ENCODE measurements at places on chromosomes 11 and 22. TPM values are rescaled to one million over a fixed set of nuclear protein-coding genes. Genes with fewer than 3 reads are reported as not detected.

OR8A1 gene
- not detected for total RNA-seq

MAJIN gene
- not detected for total RNA-seq

TSGA10IP gene
- total RNA-seq = 0.68 TPM

MYO7A gene
- total RNA-seq = 3.1 TPM

CBLIF gene
- total RNA-seq = not detected

DNA sequence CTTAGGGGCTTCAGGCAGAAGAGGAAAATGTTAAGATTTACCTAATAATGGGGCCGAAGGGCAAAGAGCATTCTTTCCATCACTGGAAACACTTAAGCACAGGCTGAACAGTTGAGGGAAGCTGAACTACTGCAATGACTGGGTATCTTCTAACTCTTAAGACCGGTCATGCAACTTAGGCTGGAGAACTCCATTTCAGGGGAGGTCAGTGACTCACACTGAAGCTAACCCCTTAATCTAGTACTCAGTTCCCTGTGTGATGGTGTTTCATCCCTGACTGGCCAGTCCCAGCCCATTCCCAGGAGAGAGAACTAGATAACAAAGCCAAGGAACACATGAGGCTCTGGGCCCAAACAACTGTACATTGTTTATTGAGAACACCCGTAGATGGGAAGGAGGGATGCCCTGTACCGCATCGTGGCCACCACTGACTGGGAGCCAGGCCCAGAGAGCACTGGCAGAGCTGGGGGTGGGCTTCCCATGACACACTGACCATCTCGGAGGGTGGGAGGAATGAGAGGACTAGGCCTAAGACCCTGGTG is 10.5 kb downstream of the RPL27A start:
- no peak for DNase-seq

- DNase-seq = no peak
Measured at GRCh38 chr22:24697172-24697571, 77.3 kb downstream of the PIWIL3 start.

DNA sequence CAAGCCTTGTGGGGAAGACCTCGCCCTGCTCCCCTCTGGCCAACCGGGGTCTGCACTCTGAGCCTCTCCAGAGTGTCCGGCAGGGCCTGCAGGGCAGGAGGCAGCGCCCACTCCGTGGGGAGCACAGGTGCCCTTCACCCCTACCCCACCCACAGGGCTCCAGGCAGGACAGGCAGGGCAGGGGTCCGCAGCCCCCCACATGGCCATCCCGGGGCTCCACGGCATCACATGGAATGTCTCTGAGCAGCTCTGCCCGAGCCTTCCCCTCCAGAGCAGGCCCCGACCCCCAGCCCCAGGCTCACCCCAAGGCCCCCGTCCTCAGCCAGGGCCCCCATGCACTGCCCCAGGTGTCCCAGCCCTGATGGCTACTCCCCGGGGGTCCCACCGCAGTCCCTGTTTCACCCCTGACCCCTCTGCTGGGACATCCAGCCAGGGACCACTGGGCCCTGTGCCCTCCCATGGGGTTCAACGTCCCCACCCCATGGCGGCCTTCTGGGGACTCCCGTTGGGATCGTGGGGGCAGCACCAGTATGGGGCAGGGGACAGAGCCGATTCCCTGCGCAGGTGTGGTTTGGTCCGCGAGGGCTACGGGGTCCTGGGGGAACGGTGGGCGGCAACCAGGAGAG is 77.7 kb downstream of the BRD1 start:
- no peak for DNase-seq

- DNase-seq = no peak
Measured at GRCh38 chr22:47269516-47270088, 507.2 kb downstream of the TBC1D22A start.

- no peak for DNase-seq
Measured at GRCh38 chr11:18203723-18204122, 31.1 kb downstream of the MRGPRX4 start.

DNA sequence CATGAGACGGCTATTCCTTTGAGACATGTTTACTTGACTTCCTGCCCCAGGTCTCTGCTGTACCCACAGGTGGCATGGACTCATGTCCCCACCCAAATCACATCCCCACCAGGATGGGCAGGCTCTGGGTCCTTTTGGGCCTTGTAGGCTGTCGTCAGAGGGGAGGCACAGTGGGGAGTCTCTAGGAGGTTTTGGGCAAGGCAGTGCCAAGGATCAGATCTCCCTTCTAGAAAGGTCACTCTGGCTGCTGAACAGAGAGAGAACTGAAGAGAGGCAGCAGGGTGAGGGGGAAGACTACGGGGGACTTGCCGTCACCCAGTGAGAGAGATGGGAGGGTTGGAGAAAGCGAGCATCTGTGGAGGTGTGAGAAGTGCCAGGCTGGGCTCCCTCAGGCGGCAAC is 4.6 kb upstream of the KCNQ1OT1 start:
- no peak for DNase-seq

DNA sequence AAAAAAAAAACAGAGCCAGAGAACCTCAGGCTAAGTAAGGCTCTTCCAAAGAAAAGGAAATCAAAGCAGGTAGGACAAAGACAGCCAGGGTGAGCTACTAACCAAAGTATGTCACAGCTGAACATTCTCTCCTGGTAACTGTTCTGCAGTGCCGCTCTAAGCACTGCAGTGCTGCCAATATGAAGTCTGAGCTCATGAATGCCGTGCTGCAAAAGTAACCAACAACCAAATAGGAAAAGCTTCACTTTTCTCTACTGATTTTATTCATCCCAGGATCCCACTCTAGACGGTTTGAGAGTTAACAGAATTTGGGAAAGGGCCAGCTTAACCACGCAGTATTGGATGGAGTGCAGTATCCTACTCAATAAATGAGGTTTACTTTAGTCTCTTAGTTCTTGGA is 3.5 kb downstream of the SIK3 start:
- no peak for DNase-seq

DNA sequence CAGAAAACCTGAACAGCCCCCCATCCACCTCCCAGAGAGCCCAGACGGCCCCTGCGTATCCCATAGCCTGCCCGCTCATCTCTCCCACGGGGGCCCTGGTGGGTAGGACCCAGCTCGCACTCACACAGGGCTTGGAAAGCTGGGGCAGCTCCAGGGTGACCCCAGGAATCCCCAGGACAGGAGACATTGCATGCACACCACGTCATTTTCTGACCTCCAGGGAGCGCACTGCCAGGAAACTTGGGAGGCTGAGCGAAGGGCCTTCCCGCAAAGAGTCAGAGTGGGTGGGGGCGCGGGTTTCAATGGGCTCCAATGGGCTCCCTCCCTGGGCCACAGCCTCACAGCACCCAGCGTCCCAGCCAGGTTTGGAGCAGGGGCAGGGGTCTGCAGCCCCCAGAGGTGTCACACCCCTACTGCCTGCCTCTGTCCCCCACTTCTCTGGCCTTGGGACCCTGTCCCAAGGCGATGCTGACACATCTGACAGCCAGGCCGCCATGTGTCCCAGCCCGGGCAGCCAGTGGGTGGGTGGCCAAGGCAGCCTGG is 8.2 kb upstream of the SYT8 start:
- DNase-seq = no peak

GRCh38 chr11:85748455-85748891 is 62.5 kb downstream of the SYTL2 start:
- DNase-seq = no peak

GRCh38 chr22:29342577-29343312 is 27.2 kb upstream of the RASL10A start:
- peak; percentile 46 for DNase-seq

Data from prostate gland (tissue), 2 donors.